ENCODE measurements at places on chromosomes 12 and 14. TPM values are rescaled to one million over a fixed set of nuclear protein-coding genes. Genes with fewer than 3 reads are reported as not detected.

HELB gene
- total RNA-seq, result 1.8 TPM

HEATR5A gene
- total RNA-seq, result 24.1 TPM

PPP4R3A gene
- total RNA-seq, result 75.4 TPM

EMP1 gene
- 48.8 TPM for total RNA-seq

CALCOCO1 gene
- 317 TPM for total RNA-seq

TAS2R7 gene
- not detected for total RNA-seq

FAM186B gene
- total RNA-seq, result 0.26 TPM

WSB2 gene
- 68.5 TPM for total RNA-seq

LMNTD1 gene
- not detected for total RNA-seq

LRP1-AS gene
- not detected for total RNA-seq

ST8SIA1 gene
- total RNA-seq, result 5.1 TPM

- DNase-seq, result no peak
These were observed 29.6 kb upstream of the NCOR2 start for GRCh38 chr12:124597041-124597440.

DNA sequence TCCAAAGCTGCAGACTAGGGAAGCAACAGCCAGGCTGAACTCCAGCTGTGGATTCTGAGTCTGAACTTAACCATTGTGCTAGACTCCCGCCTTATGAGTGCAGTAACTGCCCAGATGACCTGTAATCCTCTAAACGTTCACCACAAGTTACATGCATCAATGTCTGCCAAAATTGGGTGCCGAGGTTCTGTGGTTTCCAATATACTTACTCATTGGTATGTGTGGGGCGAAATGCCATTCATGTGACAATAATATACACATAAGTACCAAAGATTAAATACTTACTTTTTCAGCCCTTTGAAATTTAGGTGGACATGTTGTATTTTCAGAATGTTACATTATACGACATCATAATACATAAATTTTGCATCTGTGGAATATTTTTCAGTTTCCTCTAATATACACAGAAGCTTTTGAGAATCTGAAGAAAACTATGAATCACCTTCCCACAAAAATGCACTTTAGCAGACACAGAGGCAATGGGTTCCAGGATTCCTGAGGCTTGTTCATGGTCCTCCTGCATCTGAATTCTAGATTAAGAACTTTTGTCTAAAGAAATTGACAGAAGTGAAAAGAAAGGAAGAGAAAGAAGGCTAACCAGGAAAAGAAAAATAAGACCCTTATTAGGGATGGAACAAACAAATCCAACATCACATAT is 31.7 kb downstream of the GRIP1 start:
- peak; percentile 29 for DNase-seq

DNA sequence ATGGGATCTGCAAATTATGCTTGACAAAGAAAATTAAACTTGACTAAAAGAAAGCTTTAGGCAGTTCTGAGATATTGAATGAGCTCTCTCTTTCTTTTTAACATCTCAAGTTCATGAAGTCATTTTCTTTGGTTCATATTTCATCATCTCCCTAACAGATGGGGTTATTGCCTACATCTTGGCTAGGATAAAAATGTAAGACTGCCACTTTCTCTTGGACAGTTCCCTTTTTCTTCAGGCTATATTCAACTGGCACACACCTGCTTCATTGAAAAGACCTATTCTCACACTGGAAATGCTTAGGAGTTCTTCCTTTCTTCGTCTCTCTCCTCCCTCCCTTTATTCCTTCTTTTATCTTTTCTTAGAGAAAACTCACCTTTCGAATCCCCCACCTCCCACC is 355.9 kb upstream of the SEL1L start:
- DNase-seq, result no peak

DNA sequence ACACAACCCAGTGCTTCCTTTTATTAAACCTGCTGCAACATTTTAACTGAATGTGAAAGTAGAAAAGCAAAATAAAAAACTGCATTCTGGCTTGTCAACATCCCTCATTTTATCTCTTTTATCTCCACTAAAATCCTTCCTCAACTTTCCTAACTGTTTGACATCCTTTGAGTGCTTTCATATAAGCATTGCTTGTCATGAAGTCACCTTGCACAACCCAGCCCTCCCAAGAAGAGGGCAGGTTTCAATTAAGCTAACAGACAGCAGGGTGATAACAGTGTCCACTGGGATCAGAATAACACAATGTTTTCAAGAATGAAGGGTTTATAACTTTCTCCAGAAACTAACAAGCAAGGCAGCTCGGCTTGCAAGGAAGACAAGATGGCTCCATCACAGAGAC is 16.3 kb upstream of the TSPAN8 start:
- no peak for DNase-seq

- no peak for DNase-seq
These were observed 349.7 kb upstream of the DIO2 start for GRCh38 chr14:80560800-80561657.

GRCh38 chr12:82517027-82517426 is 158.7 kb downstream of the METTL25 start:
- no peak for DNase-seq

- DNase-seq, result no peak
These were observed 18.6 kb downstream of the C12orf75 start for GRCh38 chr12:105349138-105349537.

DNA sequence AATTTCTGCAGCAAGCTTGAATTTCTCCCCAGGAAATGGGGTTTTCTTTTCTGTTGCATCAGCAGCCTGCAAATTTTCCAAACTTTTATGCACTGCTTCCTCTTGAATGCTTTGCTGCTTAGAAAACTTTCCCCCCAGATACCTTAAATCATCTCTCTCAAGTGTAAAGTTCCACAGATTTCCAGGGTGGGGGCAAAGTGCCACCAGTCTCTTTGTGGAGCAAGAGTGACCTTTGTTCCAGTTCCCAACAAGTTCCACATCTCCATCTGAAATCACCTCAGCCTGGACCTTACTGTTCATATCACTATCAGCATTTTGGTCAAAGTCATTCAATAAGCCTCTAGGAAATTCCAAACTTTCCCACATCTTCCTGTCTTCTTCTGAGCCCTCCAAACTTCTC is 241.6 kb upstream of the TMTC1 start:
- DNase-seq, result no peak

GRCh38 chr14:105014631-105015030 is 6.3 kb downstream of the CDCA4 start:
- DNase-seq, result no peak

DNA sequence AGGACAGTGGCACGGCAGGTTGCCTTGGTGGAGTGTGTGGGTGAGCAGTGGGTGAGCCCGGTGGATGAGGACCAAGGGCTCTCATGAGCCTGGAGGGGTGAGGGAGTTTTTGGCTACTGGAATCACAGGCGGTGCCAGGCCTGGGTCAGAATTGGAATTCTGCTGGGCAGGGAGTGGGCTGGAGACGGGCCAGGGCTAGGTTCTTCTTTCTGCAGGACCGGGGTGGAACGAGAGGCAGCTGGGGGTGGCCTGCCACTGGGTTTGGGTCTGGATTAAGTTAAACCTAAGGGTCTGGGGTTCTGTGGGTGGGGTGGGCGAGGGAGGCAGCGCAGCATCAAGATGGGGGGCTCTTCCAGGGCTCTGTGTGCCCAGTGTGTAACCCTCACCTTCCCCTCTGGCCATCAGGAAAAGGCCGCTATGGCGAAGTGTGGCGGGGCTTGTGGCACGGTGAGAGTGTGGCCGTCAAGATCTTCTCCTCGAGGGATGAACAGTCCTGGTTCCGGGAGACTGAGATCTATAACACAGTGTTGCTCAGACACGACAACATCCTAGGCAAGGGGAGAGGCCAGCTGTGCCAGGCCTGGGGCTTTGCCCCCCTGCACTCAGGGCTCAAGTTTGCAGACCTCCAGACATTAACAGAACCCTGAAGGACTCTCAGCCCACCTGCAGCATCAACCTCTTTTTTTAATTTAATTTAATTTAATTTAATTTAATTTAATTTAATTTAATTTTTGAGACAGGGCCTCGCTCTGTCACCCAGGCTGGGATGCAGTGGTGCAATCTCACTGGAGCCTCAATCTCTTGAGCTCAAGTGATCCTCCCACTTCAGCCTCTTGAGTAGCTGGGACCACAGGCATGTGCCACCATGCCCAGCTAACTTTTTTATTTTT is 7.0 kb downstream of the ACVRL1 start:
- DNase-seq, result no peak

GRCh38 chr12:12555656-12556055 is 7.0 kb downstream of the DUSP16 start:
- no peak for DNase-seq

DNA sequence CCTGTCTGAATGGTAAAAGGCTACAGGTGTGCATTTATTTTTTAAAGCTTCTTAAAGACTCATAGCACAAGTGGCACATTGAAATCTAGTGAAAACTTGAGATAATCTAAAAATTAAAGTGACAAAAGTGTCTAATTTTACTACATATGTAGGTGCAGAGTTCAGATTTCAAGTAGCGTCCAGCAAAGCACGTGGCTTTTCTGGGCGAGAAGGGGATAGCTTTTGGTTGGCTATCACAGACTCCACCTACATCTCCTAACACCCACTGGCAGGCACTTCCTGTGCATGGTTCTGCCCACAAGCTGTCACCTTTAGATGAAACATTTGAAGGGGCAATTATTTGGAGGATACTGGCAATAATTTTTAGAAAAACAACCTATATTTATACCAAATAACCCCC is 1.9 kb upstream of the PITPNM2 start:
- no peak for DNase-seq

- no peak for DNase-seq
These were observed 213.9 kb upstream of the FKBP4 start for GRCh38 chr12:2580821-2581220.

GRCh38 chr14:61365667-61366212 is 44.4 kb downstream of the PRKCH start:
- no peak for DNase-seq

DNA sequence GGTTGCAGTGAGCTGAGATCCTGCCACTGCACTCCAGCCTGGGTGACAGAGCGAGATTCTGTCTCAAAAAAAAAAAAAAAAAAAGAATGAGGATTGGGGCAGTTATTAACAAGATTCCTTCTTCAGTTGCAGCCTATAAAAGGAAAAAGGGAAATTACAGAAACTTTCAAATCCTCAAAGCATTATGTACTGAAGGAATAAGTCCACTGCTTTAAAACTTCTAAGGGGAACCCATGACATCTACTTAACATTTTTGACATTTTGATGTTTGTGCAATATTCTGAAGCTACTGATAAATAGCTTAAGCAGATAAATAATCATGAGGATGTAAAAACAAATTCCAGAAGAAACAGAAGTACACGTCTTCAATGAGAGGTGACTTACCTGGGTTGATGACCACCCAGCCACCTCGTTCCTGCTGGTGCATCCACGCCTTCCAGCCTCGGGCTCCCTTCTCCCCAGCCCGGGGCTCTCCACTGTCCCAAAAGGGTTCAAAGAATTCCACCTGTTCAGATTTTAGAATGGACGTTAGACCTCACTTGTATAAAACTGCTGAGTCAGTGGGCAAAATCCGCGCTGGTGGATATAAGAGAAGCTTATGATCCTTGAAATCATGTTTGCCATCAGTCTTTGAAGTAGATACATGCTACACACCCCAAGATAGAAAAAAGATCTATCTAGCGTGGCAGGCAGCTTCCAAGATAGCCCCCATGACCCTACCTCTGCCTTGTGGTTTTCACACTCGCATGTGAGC is 33.7 kb downstream of the NRDE2 start:
- DNase-seq, result no peak

GRCh38 chr14:33297565-33297964 is 358.9 kb downstream of the NPAS3 start:
- DNase-seq, result peak; percentile 53

DNA sequence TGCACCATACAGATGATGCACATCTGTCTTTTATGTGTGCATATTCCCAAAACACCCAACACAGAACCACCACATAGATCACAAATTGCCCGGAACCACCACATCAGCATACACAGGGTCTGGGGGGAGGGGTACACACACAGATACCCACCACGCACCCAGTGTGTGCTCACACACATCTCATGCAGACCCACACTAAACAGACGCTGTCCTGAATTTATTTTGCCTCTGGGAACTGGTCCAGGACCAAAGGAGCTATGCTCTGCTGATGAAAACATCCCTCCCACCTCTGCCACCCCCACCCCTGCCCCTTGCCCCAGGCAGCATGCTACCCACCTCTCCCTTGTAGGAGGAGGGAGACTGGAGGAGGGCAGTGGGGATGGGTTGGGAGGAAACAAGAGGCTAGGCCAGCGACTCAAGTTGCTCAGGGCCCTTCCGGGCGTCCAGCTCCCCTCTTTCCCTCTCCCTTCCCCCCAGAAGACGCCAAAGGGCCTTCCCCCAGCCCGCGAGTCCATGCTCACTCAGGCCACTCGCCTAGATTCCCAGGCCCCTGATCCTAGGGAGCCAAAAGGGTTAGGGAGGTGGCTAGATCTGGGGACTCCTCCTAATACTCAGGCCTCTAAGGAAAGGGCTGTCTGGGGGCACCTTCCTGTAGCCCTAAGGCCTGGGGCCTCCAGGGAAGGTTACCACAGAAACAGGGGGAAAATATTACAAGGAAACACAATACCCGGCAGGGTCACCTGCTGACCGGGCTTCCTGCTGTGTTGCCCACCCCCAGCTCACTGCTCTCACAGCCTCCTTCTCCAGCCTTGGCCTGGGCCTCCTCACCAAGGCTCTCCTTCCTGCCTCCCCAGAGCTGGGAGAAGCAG is 3.1 kb downstream of the HDAC7 start:
- no peak for DNase-seq

- DNase-seq, result no peak
These were observed 437.3 kb downstream of the MED13L start for GRCh38 chr12:115840159-115840558.

DNA sequence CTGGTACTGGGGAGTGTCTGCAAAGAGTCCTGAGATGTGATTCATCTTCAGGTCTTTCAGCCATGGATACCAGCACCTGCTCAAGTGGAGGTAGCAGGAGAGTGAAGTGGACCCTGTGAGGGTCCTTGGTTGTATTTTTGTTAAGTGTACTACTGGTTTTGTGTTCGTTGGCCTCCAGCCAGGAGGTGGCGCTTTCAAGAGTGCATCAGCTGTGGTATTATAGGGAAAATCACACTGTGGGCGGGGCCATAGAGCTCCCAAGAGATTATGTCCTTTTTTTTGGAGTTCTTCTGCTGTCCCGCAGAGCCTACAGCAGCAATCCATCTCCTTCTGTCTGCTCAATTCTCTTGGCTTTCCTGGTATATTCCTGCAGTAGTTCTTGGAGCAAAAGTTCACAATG is 66.8 kb downstream of the SPATA7 start:
- no peak for DNase-seq

GRCh38 chr12:108884116-108885012 is 4.5 kb downstream of the DAO start:
- DNase-seq, result no peak

- no peak for DNase-seq
These were observed 277.9 kb downstream of the IPO8 start for GRCh38 chr12:30417697-30418231.

Measured in esophagus muscularis mucosa (tissue), 4 donors.